ENCODE measurements at places on chromosomes 5 and 9.

GRCh38 chr5:44875661-44876605 lies 67.2 kb downstream of the MRPS30 start:
- no peak for DNase-seq

DNA sequence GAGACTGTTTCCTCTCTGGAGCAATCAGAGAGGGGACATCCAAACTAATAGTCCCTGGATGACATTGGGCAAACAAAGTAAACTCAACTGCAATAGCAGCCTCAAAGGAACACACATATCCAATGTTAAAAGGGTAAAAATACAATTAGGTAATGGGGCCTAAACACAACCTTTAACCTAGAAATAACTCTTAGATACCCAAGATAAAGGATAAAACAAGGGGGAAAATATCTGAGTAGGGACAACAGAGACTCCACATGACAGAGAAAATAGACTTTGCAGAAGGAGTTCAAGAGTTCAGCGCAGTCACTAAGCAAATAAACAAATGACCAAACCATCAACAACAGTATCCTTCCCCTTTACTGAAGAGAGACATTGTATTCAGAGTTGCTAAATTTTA lies 149.3 kb downstream of the FBXO4 start:
- DNase-seq, result no peak

- DNase-seq, result peak; percentile 62
Measured at GRCh38 chr5:150615141-150615699, 25.2 kb upstream of the SYNPO start.

GRCh38 chr5:17114715-17115599 lies 102.5 kb upstream of the BASP1 start:
- DNase-seq, result no peak

- DNase-seq, result no peak
Measured at GRCh38 chr5:118257066-118257465, 731.3 kb downstream of the DTWD2 start.

GRCh38 chr9:123251741-123252140 lies 16.6 kb downstream of the STRBP start:
- DNase-seq, result no peak

- DNase-seq, result no peak
Measured at GRCh38 chr9:129716091-129716490, 36.8 kb downstream of the PTGES start.

DNA sequence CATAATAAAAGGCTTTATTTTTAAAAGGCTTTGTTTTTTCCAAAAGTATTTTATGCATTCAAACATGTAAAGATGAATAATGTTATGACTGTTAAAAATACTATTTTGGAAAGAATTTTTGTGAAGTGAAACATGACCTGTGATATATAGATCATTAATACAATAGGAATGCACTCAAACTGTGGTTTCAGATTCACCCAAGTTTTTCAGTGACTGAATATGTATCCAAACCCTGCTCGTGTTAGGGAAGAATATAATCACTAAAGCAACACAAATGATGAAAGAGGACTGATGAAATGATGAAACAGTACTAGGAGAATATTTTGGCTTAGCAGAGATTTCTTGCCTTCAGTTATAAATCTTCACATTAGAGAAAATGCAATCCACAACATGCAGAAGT lies 278.0 kb downstream of the ADAMTS6 start:
- peak; percentile 4 for DNase-seq

DNA sequence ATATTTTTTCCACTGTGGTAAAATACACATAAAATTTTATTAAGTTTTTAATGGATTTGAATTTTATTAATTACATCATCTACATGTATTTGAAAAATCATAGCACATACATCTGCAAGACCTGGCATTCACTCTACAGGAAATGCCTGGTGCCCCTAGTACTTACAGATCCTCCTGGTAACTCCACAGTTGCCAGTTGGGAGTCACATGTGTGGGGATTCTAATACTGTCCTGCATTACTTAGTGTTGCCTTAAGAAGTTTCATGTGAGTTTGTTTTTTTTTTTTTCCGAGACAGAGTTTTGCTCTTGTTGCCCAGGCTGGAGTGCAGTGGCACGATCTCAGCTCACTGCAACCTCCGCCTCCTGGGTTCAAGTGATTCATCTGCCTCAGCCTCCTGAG lies 18.1 kb downstream of the KDM3B start:
- no peak for DNase-seq

- DNase-seq, result no peak
Measured at GRCh38 chr5:72937517-72938061, 18.3 kb upstream of the FCHO2 start.

DNA sequence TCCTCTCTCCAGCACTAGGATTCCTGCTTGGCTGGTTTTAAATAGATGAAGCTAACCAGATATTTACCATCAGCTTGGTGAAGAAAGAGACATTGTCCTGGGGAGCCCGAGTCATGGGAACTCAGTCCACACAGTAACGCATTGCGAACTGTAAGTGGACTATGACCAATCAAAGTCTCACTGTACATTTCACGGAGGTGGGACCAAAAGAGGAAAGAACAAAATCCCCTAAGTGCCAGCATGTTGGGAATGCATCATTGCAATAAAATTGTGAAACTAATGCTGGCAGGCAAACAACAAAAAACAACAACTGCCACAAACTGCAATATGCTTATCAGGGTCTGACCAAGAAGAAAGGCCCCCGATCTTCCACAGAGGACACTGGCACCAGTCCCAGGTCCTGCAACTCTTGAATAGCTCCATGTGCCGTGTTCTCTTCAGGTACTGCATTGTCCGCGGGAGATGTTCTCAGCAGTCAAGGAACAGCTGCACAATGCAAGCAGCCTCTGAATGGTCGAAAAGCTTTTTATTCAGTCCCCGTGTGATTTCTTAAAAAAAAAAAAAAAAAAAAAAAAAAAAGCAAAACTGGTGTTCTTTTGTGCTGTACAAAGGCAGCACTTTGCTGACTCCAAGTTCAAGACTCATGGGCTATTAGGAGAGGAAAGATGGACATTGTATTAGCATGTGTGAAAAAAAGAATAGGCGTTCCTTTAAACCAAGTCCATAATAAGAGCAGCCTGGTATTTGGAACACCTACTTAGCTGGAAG lies 38.1 kb downstream of the SEMA6A start:
- no peak for DNase-seq

GRCh38 chr9:2780846-2781245 lies 63.0 kb downstream of the PUM3 start:
- no peak for DNase-seq

DNA sequence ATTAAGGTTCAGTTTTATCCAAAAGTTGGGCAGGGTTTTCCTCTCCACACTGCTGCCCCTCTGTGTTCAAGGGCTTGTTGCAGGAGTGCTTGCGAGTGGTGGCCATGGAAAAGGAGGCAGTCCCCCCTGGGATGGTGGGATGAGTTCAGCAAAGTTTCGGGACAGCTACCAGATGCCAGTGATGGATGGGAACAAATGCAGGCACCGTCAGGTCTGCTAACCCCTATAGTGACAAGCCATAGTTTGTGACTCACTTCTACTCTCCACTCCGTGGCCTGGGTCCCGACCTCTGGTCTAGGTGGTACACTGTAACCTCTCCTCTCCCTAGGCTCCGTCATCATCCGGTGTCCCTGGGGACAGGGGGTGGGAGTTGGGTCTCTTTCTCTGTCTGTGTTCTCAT lies 3.8 kb upstream of the RNF14 start:
- no peak for DNase-seq

DNA sequence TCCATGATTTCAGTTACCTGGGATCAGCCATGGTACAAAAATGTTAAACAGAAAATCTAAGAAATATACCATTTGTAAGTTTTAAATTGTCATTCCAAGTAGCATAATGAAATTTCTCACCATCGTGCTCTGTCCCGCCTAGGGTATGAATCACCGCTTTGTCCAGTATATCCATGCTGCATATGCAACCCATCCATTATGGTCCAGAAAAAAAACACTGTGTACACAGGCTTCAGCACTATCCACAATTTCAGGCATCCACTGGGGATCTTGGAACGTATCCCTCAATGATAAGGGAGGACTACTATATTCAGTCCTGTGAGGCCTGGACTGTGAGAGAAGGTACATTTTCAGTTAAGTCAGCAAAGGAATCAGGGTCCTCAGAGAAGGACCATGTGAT lies 37.6 kb upstream of the HNRNPA0 start:
- DNase-seq, result no peak

DNA sequence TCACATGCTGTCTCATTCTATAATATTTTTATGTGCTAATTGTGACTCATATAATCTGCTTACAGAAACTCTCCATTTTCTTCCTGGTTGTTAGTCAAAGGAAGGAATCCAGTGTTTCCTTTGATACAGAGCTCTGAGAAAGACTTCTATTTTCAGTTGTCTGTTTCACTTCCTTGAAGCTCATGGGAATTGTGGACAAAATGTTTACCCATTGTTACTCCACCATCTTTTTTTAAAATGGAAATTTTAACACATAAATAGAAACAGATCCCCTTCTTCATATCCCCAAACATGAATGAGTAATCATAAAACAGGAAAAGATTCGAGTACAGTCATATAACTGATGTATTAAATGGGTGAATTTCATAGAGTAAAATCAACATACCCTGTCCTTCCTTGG lies 42.0 kb upstream of the KCNN2 start:
- DNase-seq, result no peak

DNA sequence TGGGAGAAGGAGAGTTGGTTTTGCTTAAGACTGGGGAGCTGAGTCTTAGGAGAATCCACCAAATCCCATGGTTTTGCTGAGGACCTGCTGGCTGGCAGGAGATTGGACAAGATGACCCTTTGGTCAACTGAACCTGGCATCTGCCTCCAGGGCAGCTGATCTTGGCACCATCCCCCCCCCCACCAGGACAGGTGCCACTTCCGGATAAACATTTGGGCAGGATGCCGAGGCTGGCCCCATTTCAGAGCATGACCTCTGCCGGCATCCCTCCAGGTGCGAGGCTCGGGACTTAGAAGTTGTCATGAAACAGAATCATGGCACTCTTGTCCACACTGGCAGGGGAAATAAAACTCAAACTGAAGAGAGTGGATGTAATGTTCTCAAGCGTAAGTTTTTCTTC lies 165.6 kb downstream of the MACROH2A1 start:
- DNase-seq, result no peak

DNA sequence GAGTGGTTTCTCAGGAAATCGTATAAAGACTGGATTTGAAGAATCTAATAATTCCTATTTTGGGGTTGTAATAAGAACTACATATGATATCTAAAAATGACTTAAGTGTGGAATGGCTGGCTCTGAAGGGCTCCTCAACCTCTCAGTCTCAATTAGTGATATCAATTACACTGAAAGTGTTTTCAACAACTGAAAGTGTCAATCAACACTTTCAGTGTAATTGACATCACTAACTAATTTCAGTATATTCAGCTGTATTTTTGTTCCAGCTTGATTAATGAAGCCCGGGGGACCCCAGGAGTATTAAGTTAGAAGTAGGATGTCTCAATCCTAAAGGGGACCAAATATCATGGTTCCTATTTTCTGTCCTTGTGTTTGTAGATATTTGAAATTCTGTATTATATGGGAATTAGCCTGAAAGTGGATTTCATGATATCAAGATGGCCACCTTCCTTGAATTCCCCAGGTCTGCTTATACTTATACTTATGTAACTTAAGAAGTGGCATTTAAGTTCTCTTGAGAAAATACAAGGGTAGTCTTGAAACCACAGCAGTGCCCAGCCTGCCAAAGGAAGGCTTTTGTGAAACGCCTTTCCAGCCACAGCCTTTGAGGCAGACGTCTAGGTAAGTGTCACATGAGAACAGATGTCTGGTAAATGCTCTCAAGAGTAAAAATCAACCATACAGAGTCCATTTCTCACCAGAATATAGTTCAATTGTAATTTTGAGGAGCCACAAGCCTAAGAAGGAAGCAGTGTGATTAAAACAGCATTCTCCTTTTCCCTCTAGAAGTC lies 4.6 kb downstream of the BASP1 start:
- DNase-seq, result no peak

GRCh38 chr5:76863001-76863400 lies 13.2 kb downstream of the S100Z start:
- DNase-seq, result no peak

DNA sequence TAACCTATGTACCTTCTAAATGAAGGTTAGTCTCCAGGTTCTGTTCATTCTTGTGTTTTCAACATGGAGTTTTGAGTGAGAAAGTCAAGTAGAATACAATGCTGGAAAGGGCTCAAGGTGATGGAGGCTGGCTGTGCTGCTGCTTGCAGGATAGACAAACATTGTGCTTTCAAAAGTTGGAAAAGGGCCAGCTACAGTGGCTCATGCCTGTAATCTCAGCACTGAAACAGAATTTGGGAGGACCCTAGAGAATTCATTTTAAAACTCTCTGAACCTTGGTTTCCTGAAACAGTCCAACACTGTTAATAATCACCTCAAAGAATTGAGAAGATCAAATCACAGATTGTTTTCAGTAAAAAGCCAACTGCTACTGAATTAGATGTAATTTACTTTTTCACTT lies 15.4 kb upstream of the IARS1 start:
- no peak for DNase-seq

GRCh38 chr5:95244479-95244878 lies 40.4 kb downstream of the MCTP1 start:
- no peak for DNase-seq

GRCh38 chr5:112366987-112367386 lies 52.1 kb downstream of the EPB41L4A start:
- DNase-seq, result no peak

DNA sequence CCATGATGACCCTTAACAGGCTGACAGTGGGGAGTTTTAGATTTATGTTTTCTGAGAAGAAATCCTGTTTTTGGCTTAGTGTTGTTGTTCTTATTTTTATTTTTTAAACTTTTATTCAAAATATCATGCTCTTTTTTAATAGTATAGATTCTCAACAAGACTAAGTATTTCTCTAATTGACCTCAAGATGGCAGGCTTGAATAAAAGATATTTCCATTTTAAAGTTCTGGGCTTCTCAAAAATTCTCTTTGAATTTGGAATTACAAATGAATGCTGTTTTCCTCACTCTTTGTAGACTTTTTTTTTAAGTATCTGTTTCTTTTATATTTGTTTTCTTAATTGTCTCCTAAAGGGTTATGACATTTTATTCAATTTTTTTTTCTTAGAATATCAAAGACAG lies 50.0 kb upstream of the SH3GL2 start:
- peak; percentile 45 for DNase-seq

- no peak for DNase-seq
Measured at GRCh38 chr5:32583582-32584232, 1.6 kb upstream of the SUB1 start.

- no peak for DNase-seq
Measured at GRCh38 chr5:68365889-68366288, 150.3 kb downstream of the PIK3R1 start.

DNA sequence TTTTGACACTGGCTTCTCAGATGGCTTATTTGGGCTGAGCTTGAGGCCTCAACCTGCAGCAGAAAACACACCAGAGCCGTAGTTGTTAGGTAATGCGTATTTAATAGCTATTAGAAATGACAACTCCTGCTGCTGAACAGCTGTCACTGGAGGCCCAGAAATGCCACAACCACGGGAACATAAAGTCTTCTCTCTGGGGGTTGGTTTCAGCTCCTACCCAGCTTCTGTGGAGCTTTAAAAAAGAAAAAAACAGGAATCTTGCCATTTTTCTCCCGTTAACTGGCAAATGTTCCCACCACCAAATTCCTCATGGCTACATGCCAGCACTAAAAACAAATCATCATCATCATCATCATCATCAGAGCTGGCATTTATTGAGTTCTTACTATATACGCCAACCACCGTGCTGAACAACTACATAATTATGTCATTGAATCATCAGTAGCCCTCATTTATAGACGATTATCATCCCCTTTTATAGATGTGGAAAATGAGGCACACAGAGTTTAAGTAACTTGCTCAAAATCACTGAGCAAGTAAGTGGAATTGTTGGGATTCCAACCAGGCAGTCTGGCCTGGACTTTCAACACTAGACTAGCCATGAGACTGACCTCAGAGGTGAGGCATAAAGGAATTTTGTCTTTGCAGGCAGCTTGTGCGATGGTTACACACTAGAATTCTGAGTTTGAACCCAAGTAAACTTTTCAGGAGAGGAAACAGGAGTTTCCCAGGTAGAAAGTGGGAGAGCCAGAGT lies 185.3 kb upstream of the WWC1 start:
- DNase-seq, result peak; percentile 64

Measured in eye (tissue), 1 donor.